ENCODE measurements at places on chromosomes 12 and 14.

GRCh38 chr12:28507033-28507432 lies 316.8 kb downstream of the CCDC91 start:
- no peak for DNase-seq

- DNase-seq: no peak
Measured at GRCh38 chr12:59833408-59833807, 237.6 kb downstream of the SLC16A7 start.

GRCh38 chr12:104010606-104011169 lies 39.3 kb downstream of the GLT8D2 start:
- no peak for DNase-seq

- DNase-seq: no peak
Measured at GRCh38 chr12:115249671-115250278, 565.8 kb upstream of the TBX3 start.

GRCh38 chr14:85616386-85616885 lies 86.5 kb downstream of the FLRT2 start:
- no peak for DNase-seq

DNA sequence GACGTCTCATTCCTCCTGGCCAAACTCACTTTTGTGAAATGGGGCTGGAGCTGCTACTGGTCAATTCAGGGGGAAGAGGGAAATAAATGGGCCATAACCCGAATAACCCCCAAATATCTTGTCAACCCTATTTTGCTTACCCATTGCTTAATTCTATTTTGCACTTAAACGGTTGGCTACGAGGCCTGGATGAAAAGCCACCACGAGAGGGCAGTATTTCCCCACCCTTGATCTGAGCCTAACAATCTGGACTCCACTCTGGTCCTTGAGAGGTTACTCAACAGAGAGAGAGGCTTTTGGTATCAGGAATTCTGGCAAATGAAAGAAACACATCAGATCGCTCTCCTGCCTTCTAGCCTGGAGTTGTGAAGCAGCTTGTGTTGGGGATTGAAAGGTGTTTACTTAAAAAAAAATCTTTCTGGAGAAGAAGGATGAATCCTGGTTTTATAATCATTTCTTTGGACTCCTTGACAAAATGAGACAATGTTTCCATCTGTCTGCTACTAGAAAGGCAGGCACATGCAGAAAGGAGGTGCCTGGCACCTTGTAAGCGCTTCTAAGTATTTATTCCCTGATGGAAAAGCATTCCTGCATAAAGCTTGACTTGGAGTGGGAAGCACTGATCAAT lies 22.4 kb upstream of the FBXO21 start:
- peak; percentile 48 for DNase-seq

GRCh38 chr12:28460420-28461130 lies 270.3 kb downstream of the CCDC91 start:
- no peak for DNase-seq

Data from GM12892 (cell line).